ENCODE measurements at places on chromosomes 2 and 18.

GRCh38 chr2:125746321-125747164 is 909.4 kb upstream of the GYPC start:
- DNase-seq, result no peak

DNA sequence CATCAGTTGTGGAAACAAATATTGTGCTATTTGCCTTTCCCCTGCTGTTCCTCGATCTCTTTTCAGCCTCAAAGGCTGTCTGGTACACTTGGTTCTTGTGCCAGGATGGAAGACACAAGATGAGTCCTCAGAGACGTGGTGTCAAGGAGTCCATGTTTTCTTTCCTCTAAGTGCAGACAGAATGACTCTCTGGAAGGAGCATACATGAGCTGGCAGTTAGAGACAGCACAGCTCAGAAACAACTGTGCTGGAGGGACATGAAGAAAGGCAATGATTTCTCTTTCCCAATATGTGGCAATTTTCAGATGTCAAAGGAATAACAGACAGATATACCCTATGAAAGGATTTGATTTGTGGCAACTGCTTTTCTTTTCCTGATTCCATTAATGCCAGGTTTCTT is 162.2 kb downstream of the AFF3 start:
- no peak for DNase-seq

- DNase-seq, result no peak
These were observed 87.2 kb downstream of the STPG4 start for GRCh38 chr2:47067788-47068407.

- peak; percentile 76 for DNase-seq
These were observed 90.5 kb upstream of the TACR1 start for GRCh38 chr2:75289771-75290170.

- DNase-seq, result no peak
These were observed 39.2 kb downstream of the NDC80 start for GRCh38 chr18:2610549-2610948.

- peak; percentile 50 for DNase-seq
These were observed 22.4 kb upstream of the KCNK3 start for GRCh38 chr2:26670171-26670570.

All from astrocyte (in vitro differentiated cells and primary cell).